ENCODE measurements at places on chromosomes 16 and 17.

GRCh38 chr17:61869138-61869537, 5.8 kb upstream of the BRIP1 start:
- no peak for DNase-seq

DNA sequence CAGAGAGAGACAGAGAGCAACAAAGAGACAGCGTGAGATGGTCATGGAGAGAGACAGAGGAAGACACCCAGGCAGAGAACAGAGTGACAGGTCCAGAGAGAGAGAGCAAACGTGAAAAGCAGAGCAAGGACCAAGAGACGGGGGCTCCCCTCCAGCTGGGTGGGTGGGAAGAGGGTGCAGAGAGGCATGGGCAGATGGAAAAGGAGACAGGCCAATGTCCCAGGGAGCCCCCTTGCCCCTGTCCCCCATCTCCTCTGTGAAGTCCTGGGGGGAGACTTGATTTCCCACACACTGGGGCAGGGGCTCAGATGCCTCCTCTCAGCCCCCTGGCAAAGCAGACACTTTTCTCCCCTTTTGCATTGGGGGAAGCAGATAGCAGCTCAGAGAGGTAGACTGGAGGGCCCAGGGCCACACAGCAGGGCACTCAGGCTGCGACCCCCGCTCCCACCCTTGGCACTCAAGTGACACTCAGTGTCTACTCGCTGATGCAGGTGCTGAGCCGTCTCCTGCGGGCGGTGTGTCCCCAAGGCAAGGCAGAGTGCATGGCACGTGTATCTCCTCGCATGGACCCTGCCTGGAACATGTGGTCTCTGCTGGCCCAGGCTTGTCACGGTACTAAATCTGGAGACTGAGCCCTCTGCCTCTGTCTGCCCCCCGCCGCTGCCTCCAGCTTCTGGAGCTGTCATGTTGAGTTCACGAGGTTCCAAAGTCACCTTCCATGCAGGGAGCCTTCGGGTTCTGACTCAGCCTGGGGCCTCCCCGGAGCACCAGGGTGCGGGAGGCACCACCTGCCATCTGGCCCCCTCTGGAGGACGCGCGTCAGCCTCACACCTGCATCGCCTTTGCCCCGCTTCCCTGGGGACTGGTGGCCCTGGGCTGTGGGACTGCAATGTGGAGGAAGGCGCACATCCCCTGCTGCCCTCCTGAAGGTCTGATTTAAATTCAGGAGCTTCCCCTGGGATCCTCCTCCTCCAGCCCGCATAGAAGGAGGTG, 215.9 kb upstream of the GSE1 start:
- DNase-seq, result no peak

- DNase-seq, result no peak
These were observed 27.6 kb downstream of the CYB561 start for GRCh38 chr17:63418540-63418939.

DNA sequence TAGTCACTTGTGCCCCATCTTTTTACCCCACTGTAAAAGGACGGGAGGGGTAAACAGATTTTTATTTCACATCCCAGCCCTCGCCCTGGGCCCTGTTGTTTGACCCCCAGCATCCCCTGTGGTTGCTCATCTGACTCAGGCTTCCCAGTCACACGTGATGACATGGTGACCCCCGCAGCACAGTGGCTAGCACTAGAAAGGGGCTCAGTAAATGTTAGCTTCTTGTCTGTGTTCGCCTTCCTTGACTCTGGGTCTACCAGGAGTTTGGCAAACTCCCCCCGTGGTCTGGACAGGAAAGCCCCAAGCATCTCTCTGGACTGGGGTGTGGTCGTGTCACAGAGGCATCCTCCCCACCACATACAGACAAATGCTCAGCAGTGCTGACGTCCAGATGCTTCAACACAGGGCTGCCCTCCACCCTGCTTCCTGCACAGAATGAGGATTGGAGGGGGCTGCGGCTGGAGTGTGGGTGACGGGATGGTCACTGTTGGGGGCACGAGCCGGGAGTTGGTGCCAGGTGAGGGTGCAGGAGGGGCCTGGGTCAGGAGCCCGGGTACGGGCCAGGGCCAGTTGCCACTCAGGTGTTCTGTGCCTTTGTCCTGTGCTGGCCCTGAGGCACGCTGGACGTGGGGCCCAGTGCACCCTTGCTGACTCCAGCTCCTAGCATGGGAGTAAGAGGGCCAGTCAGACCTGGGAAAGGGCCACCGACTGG, 69.1 kb downstream of the METRNL start:
- no peak for DNase-seq

All from activated CD4-positive, alpha-beta T cell treated with anti-CD3 and anti-CD28 coated beads for 1 hour (primary cell).